ENCODE measurements at places on chromosomes 2 and 18.

DNA sequence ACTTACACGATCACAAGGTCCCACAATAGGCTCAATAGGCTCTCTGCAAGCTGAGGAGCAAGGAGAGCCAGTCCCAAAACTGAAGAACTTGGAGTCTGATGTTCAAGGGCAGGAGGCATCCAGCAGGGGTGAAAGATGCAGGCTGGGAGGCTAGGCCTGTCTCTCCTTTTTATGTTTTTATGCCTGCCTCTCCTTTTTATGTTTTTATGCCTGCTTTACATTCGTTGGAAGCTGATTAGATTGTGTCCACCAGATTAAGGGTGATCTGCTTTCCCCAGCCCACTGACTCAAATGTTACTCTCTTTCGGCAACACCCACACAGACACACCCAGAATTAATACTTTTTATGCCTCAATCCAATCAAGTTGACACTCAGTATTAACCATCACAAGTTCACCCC, 9.9 kb upstream of the GYPC start:
- DNase-seq, result no peak

DNA sequence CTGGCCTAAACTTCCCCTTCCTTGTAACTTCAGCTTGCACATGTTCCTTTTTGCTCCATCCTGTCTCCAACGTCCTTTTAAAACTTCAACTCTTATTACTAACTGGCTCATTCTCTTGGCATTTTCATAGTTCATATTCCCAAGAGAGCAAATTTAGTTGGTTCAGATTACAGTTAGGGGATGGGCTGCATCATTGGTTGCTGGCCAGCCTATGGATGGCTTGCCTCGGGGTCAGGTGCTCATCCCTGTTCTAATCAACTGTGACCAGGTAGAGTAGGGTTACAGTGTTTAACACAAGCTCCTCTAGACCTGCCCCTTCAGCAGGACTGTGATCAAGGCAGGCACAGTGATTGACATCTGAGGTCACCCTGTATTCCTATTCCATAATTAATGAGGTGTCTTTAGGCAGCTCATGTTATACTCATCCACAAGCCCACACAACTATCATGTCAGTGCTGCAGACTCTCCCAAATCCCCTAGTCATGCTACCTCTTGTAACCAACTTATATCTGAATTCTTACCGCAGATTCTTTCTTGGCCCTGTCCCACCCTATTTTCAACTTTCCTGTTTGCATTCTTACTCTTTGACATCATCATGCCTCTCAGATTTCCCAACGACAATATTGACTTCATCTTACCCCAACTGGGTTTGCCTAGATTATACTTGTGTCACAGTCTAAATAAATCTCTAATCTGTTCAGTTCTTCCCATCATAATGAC, 293.3 kb downstream of the MTX2 start:
- no peak for DNase-seq

DNA sequence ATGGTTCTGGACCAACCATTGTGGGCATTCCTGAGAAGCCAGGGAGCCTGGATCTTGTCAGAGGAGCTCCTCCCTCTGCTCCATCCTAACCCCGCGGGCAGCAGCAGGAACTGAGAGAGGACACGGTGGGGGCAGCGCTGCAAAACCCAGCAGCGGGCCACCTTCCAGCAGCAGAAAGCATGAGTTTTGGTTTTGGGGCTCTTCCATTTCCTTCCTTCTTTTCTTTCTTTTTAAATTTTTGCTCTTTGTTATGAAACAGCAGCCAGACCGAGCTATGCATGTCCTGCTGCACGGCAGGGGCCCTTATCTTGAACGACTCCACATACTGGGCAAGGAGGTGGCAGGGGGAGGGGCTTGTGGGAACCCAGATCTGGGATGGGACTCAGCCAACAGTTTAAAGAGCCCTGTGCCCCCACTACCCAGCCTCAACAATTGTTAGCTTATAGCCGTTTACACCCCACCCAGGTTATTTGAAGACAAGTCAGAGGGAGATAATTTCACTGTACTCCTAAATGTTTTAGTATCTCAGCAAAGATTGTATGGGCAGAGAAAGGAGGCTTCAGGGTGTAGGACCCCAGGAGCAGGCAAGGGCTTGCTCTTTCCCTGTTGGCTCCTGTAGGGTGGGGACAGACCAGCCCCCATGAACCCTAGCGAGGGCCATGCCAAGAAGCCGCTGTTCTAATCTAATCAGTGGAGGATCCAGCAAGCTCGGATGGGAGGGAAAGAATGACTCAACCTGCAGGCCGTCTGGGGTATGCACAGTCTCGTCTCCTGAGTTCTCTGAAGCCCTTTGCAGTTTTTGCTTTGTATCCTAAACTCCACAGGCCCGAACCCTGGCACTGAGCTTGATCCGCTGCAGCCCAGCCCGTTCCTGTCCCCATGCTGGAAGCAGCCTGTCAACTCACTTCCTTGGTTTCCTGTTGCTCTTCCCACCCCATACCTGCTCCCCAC, 75.3 kb downstream of the LRRFIP1 start:
- DNase-seq, result no peak

DNA sequence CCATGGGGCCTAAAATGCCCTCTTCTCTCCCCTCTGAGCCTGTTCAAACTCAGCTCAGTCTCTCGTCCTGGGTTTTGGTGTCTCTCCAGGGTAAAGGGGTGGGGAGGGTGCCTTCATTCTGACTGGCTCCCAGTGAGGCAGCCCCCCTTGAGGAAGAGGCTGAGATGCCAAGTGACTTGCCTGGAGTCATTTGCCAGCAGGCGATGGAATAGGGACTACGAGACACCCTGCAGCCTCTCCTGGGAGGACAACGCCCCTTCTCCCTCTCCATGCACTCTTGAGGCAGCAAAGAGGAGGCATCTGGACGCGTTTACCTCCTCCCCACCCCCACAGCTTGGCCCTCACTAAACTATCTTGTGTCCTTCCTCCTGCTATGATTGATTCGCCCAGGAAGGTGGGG, 760 bp upstream of the STON1 start:
- no peak for DNase-seq

- no peak for DNase-seq
Measured at GRCh38 chr2:27135478-27135955, 1.1 kb upstream of the PREB start.

DNA sequence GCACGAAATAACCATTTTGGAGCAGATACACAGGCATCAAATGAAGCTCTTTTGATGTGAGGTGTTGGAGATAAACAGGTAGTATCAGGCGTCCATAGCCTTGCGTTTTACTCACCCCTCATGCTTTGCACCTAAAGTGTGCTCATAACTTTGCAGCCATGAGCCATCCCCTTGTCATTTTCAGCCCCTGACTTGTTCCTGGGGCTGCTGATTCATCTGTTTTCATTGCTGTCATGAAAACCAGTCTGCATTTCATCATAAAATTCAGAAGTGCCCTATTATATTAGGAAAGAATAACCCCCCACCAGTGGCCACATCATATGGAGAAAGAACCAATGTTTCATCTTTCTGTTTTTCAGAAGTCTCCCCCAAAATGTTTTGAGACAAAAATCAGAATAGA, 329.7 kb upstream of the NRP2 start:
- no peak for DNase-seq

GRCh38 chr2:216006164-216006663, 7.1 kb downstream of the MREG start:
- DNase-seq, result peak; percentile 7

GRCh38 chr2:174615871-174616436, 18.4 kb upstream of the WIPF1 start:
- no peak for DNase-seq

DNA sequence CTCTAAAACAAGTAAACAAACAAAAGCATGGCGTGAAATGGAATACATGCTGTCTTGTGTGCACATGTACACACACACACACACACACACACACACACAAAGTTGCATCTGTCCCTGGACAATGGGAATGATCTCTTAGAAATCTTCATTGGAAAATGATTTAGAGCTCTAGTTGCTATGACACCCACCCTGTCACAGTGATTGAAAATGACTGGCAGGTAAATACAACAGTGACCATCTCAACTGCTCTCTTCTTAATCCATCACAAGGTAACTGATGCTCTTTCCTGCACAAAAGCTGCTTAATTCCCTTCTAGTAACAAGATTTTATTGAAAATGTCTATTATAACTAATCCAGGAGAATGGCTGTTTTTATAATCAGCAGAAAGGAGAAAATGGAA, 1011.7 kb upstream of the GYPC start:
- no peak for DNase-seq

DNA sequence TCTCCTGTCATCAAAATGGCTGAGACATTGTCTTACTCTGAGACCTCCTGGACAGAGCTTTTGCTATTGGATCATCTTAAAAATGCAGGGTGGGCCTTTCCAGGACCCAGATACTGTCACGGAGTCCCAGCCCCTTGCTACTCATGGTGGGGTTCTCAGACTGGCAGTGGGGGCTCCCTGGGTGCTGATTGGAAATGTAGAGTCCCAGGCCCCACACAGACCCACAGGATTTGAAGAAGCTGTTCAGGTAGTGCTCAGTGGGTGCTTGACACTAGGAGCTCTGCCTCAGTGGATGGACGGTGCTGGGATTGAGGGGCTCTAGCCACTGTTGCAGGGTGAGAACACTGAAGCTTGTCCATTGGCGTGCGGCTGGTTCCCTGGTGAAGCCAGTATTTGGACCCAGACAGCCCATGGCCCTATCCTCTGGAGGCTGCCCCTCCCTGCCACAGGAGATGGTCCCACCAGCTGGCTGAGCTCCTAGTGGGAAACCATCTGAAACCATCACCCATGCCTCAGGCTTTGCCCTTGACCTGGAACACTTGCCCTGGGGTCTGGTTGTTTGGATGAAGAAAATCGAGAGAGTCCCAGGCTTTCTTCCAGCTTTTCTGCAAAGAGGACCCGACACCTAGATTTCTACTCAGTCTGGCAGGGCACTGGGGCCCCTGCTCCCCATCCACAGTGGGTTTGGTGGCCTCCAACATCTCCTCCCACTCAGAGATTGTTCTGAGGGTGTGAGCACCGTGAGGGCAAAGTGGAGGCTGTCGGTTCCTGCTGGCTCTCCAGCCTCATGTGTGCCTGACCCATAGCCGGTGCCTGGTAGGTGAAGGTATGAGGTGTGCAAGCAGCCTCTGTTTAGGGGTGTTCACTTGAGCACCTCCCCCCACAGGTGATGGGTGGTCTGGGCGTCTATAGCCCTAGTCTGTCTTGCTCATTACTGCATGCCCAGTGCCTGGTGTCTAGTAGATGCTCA, 30.1 kb downstream of the MROH2A start:
- DNase-seq, result no peak

DNA sequence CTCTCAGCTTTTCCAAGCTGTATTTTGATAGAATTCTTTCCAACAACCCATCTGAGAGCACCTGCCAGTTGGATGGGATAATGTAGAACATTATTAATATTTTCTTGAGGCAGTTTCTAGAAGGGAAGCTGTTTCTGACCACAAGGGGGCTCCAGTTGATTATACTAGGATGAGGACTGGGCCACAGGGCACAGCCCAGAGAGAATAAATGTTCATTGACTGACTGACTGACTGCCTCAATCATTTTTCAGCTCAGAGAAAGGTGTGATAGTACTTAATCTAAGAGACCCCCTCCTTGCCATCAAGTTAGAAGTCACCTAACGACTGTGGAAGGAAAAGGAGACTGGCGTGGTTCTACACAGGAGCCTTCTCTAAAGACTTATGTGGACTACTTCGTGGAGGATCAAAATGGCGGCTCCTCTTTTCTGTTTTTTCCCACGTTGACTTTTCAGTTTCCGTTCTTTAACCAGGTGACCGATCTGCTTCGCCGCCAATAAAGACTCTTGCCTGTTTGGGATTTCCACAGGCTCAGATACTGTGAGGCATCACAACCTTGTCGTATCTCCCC, 31.9 kb upstream of the CREG2 start:
- DNase-seq, result peak; percentile 27

DNA sequence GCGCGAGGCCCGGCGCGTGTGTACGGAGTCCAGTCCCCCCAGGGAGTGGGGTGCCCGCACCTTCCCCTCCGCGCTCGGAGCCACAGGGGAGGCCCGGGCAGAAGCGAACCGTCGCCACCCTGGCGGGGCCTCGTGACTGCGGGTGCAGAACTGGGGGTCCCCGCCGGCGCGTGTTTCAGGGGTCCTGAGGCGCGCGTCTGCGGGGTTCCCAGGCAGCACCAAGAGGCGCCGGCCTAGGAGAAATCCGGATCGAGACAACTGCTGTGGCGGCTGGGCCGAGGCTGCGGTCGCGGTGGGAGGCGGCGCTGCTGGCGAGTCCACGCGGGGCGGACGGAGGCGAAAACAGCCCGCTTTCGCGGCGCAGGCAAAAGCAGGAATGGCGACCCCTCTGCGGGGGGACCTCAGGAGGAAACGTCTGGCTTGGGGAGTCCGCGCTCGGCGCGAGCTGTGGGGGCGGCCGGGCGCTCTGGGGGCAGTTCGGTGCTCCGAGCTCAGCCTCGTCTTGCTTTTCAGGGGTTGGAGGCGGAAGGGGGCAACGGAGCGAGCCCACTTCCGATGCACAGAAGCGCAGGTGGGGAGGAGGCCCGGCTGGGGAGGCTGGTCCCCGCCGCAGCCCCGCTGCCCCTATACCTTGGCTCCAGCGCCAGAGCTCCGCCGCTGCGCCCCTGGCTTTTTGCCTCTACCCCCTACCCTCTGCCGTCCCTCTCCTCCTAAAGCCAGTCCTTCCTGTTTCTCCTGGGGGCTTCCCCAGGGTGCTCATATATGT, 81.5 kb upstream of the LDLRAD4 start:
- DNase-seq, result peak; percentile 39

- no peak for DNase-seq
Measured at GRCh38 chr2:105796131-105796638, 51.5 kb downstream of the NCK2 start.

DNA sequence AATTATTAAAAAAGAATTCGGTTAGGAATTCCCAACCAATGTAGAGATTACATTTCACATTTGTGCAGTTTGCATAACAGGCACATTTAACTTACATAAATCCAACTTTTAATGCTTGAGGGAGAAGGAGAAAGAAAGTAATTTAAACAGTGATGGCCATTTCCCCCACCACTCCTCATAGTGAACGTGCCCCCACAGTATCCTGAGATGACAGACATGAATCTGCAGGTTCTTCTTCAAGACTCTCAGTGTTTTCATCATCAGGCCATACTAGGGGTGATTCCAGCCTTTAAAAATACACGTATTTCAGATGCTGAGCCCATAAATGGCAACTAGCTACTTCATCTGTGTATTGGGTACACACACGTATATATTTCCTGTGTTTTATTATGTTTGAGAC, 51.3 kb upstream of the WIPF1 start:
- no peak for DNase-seq

GRCh38 chr2:215658635-215659305, 222.9 kb upstream of the FN1 start:
- no peak for DNase-seq

- no peak for DNase-seq
Measured at GRCh38 chr2:223052548-223053483, 826 bp downstream of the KCNE4 start.

DNA sequence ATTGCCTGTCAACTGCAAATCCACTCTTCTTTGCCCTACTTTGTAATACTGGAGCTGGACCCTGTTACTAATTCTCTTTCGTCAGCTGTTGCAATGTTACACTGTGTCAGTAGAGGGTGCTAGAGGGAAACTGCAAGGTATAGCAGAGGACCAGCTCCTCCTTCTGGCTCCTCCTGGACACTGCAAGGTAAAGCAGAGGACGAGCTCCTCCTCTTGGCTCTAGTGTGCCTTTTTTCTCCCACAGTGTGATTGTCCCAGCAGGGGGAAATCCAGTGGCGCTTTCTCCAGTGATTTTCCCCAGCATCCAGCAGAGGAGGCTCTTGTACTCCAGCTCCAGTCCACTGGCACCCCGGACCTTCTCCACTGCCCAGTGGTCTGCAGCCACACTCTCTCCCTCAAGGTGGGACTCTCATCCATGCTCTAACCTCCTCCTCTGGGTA, 95.6 kb downstream of the CAPN13 start:
- peak; percentile 72 for DNase-seq

- no peak for DNase-seq
Measured at GRCh38 chr2:142112757-142113221, 18.0 kb downstream of the LRP1B start.

- DNase-seq, result no peak
Measured at GRCh38 chr18:52228166-52228565, 111.8 kb upstream of the DCC start.
